Jurkat, Clone E6-1 (cell line): ENCODE measurements at places on chromosomes 6 and 20.

- no peak for DNase-seq
Measured at GRCh38 chr6:148367411-148368024, 24.9 kb downstream of the SASH1 start.

DNA sequence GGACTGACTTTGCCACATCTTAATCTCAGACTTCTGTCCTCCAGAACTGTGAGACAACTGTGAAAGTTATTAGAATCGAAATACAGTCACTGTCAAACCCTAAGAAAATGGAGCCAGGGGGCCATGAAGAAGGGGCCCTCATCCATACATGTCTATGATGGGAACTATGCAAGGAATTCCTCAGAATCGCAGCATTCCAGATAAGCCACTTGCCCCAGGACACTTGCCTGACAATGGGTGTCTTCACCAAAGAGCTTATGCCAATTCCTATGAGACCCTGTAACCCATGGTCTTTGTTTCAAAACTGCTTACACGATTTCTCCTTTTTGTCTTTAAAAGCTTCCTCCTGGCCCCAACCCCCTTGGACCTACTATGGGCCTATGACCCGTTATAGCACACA is 90.4 kb upstream of the FOXP4 start:
- no peak for DNase-seq

DNA sequence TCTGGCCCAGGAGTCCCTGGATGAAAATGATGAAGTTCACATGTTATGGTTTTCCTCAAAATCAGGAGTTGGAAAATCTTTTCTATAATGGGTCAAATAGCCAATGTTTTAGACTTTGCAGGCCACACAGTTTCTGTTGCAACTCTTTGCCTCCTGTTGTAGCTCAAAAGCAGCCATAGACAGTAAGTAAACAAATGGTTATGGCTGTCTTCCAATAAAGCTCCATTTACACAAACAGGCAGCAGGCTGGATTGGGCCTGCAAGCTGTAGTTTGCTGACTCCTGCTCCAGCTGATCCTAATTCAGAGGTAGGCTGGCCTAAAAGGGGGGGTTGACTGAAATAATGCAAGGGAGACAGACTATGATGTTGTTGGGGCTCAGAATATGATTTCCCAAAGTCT is 33.0 kb downstream of the METTL24 start:
- DNase-seq, result no peak

DNA sequence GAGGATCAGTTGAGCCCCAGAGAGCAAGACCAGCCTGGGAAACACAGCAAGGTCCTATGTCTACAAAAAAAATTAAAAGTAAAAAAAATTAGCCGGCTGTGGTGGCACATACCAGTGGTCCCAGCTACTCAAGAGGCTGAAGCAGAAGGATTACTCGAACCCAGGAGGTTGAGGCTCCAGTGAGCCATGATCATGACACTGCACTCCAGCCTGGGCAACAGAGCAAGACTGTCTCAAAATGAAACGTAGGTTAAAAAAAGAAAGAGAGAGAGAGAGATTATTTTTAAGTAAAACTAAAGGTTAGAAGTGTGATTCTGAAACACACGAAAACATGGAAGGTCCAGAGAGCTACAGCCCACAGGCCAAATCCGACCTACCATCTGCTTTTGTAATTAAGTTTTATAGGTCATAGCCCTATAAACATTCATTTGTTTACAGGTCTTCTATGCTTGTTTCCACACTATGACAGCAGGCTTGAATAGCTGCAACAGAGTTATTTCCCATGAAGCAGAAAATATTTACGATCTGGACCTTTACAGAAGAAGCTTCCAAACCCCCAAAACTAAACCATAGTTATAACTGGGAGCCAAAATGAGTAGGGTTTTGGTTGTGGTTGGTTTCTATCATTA is 279.7 kb downstream of the GMDS start:
- no peak for DNase-seq

GRCh38 chr20:23187751-23188150 is 101.6 kb upstream of the CD93 start:
- DNase-seq, result no peak

DNA sequence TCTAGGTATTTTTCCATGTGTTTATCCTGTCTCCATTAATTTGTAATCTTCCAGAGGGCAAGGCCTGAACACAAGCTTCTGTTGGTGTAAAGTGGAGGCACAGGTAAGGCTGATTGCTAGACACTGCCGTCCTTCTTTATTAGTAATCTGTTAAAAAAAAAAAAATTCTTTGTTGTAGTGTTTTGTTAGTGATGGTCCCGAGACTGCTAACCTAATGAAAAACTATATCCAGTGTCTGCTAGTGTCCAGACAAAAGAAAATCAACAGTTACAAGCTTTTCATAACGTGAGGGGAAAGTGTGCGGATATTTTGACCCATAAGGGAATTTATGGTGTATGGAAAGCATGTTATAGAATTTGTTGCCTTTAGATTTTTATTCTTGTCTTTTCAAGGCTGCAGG is 4.2 kb upstream of the HIVEP1 start:
- no peak for DNase-seq

GRCh38 chr6:100808638-100809275 is 72.4 kb downstream of the ASCC3 start:
- no peak for DNase-seq

- DNase-seq, result no peak
Measured at GRCh38 chr6:121435444-121436069, at the start of gene GJA1. TSS of gene GJA1 (plus strand) at chr6:121435646. CDS start at chr6:121446848, 11,202 bp downstream.

- DNase-seq, result no peak
Measured at GRCh38 chr20:32204205-32205109, 3.1 kb downstream of the PLAGL2 start.

DNA sequence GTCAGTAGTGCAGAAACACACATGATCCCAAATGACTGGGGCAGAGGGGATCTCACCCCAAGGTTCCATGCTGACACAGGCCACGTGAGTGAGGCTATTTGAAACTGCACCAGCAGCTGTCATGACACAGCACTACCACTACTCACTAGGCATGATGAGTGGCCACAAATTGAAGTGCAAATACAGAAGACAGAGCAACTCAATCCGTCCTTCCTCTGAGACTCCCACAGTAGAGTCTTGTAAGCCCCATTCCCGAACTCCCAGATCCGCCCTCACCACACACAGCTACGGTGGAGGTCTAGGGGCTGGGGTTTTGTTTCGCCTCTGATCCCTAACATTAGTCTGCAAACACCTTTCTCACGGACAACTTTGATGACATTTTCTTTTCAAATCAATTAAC is 113.3 kb upstream of the NUP153 start:
- peak; percentile 9 for DNase-seq
